ENCODE measurements at places on chromosomes 6 and 20.

DNA sequence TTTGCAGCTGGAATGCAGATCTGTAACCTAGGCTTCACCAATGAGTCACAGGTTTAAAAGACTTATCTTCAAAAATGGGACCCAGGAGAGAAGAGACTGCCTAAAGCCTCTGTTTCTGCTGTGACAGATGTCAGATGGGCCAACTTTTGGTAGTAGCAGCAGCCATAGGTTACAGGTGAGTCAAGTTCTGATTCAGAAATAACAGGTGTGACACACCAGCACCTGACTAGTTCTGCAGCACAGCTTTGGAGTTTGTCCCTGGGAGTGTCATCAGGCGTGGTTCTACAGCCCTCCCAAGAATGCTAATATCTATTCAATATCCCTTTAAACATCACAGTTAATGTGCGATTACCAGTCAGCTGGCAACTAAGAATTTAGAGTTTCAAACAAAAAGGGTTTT, 121.9 kb upstream of the BTN3A2 start:
- DNase-seq = no peak

DNA sequence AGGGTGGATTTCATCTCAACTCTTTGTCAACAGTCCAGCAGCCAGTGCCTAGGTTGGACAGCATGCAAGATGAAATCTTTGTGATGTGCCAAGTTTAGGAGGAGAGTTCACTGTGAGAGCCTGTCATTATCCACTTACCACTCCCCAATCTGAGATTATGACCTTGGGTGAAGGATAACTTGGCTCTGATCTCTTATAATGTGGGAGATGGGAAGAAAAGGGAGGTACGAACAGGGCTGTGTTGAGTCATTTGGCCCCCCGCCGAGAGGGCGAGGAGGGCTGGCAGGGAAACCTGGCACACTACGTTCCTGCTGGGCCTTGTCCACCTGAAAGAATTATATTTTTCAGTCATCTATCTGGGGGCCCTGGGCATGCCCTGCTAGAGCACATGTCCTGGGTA, 35.8 kb downstream of the LAMA4 start:
- DNase-seq = peak; percentile 87

DNA sequence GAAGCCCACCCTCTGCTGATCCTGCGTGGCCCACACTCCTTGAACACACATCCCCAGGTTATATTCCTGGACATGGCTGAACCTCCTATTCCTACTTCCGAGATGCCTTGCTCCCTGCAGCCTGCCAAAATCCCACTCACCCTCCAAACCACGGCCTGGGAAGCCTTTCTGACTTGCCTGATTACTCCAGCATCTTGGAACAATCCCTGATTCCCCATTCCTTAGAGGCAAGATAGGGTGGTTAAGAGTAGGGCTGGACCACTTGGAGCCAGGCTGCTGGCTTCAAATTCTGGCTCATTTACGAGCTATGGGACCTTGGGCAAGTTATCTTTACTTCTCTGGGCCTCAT, 45.9 kb upstream of the CDH22 start:
- no peak for DNase-seq

- DNase-seq = peak; percentile 91
Observed at GRCh38 chr6:16238963-16239797, 793 bp downstream of the GMPR start.

DNA sequence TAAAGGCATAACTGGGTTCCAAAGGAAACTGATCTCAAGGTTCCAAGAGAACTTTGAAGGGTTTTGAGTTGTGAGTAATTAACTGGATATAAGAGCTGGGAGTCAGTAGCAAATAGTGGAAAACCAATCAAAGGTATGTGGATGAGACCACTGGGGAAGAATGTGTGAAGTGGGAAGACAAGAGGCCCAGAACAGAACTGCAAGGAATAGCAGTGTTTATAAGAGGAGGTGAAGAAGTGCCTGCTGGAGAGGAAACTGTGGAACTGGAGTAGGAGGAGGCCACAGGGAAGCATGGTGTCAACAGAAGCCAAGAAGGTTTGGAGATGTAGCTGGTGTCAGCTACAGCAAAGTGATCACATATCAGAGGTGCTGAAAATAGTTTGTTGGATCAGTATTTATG, 18.7 kb upstream of the HDAC2 start:
- DNase-seq = no peak
